ENCODE measurements at places on chromosomes 3 and 15.

- DNase-seq: no peak
Observed at GRCh38 chr3:150411106-150411460, 3.0 kb downstream of the TSC22D2 start.

GRCh38 chr15:58057559-58057958, 8.0 kb downstream of the ALDH1A2 start:
- DNase-seq: no peak

DNA sequence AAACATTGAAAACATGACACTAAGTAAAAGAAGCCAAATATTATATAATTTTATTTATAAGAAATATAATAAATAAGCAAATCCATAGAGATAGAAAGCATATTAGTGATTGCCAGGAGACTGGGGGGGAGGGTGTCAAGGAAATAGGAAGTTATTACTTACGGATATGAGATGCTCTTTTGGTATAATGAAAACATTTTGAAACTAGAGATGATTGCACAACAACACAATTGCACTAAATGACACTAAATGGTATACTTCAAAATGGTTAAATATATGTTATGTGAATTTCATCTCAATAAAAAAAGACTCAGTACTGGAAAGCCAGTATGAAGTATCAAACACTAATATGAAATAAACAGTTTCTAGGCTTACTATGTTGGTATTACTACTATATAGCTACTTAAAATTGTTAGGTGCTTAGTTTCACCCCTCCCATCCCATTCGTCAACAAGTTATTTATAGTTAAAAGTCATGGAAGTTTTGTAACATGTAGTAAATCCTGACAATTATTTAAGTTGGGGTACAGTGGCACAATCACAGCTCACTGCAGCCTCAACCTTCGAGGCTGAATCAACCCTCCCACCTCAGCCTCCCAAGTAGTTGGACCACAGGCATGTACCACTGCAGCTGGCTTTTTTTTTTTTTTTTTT, 43.7 kb downstream of the STAG1 start:
- DNase-seq: no peak

- no peak for DNase-seq
Observed at GRCh38 chr15:82871832-82872484, 62.5 kb downstream of the WHAMM start.

GRCh38 chr3:194061421-194062030, 74.4 kb upstream of the HES1 start:
- no peak for DNase-seq

DNA sequence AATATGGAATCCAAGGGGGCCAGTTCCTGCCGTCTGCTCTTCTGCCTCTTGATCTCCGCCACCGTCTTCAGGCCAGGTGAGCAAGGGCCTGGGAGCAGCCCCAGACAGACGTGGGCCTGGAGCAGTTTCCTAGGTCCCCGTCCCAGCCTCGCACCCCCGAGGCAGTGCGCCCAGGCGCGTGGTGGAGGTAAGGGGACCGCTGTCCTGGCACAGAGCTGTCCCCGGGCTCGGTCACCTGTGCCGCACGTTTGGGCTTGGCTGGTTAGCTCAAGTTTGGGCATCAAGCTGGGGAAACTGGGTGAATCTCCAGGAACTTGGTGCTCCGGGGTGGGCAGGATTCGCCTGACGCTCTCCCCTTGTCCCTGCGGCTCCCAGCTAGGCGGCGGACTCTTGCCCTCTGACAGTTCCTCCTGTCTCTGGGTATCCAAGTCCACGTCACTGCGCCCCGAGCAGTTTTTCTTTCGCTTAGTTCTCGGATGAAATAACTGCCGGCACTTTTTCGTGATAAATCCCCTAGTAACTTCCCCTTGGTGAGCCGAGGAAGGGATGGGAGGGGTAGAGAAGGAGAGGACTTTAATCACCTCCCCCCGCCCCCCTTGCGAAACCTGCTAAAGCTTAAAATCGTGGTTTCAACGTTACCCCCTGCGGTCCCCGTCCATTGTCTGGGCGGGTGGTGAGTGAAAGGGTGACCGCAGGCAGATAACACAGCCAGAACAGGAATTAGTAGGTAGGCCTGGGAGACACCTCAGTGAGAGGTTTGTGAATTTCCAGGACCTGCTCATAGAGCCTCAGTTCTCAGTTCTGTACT, 901 bp downstream of the ALCAM start:
- peak; percentile 71 for DNase-seq

All from ACHN (cell line).